ENCODE measurements at places on chromosomes 16 and 17.

DNA sequence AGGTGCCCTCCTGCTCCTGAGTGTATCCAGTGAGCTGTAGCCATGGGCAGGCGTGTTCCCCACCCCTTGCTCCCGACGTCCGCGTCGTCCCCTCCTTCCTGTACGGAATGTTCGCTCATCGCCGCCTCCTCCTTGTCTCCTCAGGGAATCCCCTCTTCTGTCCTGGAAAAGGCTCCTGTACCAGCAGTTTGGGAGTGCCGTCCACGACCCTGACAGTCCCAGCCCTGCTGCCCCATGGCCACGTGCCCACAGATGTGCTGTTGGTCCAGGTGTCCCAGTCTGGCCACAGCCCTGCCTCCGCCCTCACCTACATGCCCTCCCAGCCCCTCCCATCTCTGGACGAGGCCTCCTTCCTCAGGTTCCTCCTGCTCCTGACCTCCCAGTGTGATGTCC, 30.2 kb downstream of the OR1D5 start:
- DNase-seq = no peak

DNA sequence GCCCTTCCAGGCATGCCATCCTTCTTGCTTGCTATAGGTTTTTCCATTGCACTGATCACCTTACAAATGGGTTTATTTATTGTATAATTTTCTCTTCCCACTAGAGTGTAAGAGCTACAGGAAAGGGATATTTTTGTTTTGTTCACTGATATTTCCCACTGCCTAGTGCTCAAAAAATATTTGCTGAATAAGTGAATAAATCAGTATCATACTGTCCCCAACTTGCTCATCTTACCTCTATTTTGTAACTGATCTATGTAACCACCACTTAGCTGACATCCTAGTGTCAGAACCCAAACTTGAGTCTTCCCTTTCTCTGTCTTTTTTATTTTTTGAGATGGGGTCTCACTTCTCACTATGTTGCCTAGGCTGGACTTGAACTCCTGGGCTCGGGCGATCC, 87.6 kb upstream of the TBC1D3K start:
- no peak for DNase-seq

DNA sequence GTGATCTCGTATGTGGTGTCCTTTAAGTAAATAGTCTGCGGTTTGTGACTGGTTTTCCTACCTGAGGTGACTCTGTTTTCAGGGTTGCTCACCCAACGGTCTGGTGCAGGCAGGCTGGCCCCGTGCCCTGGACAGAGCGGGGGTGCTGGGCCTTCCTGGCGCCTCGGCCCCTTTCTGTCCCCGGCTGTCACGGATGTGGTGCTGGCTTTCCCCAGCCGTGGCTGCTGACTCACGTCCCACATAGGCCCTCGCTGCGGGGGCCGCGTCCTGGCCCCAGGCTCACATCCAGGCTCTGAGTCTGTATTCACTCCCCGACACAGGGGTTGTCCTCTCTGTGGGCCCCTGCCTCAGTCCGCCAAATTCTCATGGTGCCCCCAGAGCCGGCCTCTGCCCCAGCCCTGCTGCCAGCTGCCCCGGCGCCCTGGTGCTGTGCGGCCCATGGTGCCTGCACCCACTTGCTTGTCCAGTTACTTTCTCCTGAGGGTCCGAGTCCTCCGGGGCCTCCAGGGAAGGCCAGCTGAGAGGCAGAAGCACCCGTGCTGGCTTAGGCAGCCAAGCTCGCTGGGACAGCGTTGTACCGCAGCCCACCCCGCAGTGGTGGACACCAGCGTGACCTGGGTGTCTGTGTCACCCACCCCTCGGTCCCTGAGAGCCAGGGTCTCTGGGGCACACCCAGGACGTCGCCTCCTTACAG, 5.9 kb downstream of the CHMP6 start:
- DNase-seq = no peak

- no peak for DNase-seq
Measured at GRCh38 chr16:17246268-17246885, 224.4 kb downstream of the XYLT1 start.

GRCh38 chr17:31541559-31541958, 150.1 kb downstream of the RAB11FIP4 start:
- no peak for DNase-seq

- DNase-seq = no peak
Measured at GRCh38 chr16:398561-399339, 1.8 kb downstream of the NME4 start.

DNA sequence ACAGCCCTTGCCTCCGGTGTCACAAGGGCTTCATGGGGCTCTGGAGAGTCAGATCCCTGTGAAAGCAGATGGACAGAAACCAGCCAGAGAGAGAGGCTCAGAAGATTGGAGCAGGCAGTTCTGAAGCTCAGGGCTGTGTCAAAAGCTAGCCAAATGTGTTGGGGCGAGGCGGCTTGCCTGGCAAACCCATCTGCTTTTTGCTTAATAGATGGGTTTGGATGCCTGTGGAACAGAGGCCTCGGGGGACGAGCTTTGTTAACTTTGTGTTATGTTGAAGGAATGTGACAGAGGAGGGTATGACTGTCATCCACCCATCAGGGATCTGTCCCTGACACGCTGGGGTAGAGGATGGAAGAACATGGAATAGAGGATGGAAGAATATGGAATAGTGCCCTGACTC, 21.0 kb upstream of the SLC12A3 start:
- no peak for DNase-seq

GRCh38 chr16:68257906-68258800, 6.2 kb upstream of the SLC7A6 start:
- DNase-seq = no peak

GRCh38 chr16:5801396-5801795, 703.8 kb upstream of the EEF2KMT start:
- no peak for DNase-seq

DNA sequence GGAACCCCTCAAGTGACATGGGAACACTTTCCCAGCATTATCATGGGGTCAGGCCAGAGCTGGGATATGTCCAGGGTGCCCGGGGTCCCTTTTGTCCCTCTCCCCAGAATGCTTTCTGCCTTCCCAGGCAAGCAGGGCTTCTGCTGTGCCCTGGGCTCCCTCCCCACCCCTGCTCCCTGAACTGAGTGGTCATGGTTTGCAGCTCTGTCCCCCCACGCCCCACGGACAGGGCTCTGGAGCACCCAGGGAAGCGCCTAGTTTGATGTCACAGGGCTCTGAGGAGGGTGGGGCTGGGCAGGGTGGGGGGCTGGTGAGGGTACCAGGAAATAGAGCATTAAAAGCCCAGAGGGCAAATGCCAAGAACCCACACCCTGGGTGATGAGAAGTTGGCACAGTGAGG, 92.3 kb downstream of the CCDC182 start:
- DNase-seq = no peak

- peak; percentile 95 for DNase-seq
Measured at GRCh38 chr16:4505356-4506147, 29.4 kb downstream of the HMOX2 start.

DNA sequence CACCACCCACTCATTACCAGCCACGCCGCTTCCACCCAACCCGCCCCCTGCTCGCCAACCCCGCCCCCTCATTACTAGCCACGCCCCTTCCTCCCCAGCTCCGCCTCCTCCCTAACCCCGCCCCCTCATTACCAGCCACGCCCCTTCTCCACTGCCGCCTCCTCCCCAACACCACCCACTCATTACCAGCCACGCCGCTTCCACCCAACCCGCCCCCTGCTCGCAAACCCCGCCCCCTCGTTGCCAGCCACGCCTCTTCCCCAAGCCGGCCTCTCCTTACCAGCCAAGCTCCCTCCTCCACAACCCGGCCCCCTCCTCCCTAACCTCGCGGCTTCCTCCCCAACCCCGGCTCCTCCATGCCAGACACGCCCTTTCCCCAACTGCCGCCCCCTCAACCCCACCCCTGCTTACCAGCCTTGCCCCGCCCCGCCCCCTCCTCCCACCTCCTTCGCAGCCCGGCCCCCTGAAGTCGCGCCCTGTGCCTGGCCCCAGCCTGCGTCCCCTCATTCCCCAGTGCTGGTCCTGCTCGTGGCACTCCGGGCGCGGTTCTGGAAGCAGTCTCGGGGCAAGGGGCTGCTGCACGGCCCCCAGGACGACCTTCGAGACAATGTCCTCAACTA, 7.3 kb downstream of the SLC22A31 start:
- DNase-seq = peak; percentile 60

GRCh38 chr17:42291129-42291528, 2.8 kb downstream of the STAT5A start:
- DNase-seq = no peak

DNA sequence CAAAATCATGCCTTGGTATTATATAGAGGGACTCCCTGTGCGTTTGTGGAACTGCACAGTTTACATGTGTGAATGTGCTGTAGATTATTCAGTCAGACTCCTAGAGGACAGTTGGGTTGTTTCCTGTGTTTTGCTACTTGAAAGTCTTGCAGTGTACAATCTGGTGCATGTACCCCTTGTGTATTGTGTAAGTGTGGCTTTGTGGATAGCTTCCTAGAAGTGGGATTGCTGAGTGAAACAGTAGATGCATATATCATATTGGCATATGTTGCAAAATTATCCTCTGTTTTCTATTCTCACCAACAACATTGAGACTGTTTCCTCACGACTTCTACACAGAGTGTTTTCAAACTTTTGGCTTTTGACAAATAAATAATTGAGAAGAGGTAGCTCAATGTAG, 263.7 kb downstream of the MAP2K6 start:
- DNase-seq = no peak

DNA sequence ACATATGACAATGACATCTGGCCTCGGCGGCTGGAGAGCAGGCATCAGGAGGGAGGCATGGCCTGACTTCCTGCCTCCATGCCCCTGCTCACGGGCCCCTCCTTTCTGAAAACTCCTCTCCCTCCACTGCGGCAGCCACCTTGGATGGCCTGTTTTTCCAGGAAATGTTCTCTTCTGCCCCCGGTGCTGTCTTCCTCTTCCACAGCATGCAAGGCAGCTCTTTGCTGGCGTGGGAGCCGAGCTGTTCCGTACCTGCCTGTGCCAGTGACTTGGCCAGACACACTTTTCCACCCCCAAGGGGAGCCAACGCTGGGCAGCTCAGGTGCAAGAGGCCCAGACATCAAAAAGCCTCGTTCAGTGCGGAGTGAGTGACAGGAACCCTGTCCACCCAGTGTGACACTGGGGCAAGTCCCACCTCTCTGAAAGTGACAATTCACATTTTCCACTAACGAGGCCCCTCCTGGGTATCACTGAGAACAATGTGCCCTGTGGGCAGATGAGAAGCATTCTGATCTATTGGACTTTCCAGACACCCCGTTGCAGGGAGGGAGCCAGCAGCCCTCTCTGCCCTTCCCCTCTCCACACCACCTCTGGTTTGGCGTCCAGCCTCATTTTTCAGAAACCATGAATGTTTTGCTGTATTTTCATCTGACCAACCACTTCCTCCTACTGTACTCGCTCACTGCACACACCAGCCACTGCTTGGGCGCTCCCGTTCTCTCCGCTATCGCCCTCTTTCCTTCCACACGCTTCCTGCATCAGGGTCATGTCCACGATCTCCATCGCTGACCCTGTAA, 31.2 kb downstream of the NSMCE1 start:
- peak; percentile 78 for DNase-seq
